ENCODE measurements at places on chromosomes 2 and 18.

DNA sequence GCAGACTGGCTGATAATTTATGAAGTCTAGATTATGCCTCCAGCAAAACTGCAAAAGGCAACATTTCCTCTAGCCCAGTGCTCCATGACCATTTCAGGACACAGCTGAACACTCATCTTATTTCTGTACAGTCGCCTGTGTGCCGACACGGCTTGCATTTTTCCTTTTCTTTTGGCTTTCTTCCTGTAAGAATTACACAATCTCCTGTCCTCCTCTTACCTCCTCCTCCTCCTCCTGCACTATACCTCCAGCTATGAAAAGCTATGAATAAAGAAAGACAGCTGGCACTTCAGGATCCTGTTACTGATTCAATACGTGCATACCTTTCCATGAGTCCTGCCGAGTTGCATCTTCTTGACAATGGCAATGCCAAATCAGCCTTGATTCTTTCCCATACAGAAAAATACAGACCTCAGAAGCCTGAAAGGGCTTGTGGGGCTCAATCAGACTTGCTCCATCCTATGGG lies 32.2 kb upstream of the TRIB2 start:
- H3K4me1 ChIP-seq, result peaks cover 22% of the 10 kb centered on the region
- no peak overlapping the region for H3K27ac ChIP-seq
- DNase-seq, result peak; percentile 42
- H3K27me3 ChIP-seq, result no peaks in the 10 kb centered on the region
- H3K36me3 ChIP-seq, result no peaks in the 10 kb centered on the region

DNA sequence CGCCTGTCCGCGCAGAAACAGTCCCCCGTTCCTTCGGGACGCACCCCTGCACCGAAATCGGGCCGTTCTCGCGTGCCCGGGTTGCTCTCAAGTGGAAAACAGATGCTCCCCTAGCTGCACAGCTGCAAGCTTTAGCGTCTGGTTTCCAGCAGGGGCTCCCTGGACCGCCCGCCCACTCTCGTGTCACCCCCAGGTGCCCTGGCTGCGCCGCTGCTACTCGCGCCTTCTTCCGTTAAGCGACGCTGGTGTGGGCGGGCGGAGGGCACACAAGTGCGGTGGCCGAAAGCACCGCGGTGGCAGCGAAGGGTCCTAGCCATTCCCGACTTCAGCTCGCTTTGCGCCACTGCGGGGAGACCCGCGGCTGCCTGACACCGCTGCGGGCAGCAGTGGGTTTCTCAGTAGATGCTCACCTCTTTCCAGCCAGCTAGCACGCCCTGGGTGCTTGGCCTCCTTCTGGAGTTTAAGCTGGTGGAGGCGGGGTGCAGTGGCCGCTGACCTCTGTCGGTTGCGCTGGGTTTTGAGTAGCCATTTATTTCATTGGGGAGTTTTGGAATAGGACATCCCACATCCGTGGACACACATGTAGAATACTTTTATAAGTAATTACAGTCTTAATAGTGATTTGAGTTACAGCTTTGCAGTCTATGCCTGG lies 806 bp downstream of the ZNF407 start:
- H3K27ac ChIP-seq, result peak overlapping the region; percentile 98
- H3K36me3 ChIP-seq, result no peaks in the 10 kb centered on the region
- H3K4me3 ChIP-seq, result peak overlapping the region; percentile 96

DNA sequence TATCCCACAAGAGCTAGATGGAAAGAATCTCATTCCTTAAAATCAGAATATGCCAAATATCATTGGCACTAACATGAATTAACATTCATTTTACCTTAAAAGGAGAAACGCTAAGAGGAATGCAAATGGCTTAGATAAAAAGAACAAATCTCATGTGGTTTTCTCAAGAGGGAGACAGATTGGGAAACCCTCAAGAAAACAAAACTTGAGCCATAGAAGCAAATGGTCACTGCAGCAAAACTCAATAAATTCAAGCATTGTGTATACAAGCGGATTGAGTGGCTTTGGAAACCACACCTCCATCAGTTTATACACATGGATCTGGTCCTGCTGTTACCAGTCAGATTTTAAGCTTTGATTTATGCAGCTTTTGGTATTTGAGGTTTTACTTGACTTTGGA lies 1331.8 kb upstream of the ZEB2 start:
- DNase-seq, result no peak
- no peak overlapping the region for H3K4me3 ChIP-seq
- no peaks in the 10 kb centered on the region for H3K36me3 ChIP-seq
- no peak overlapping the region for H3K27ac ChIP-seq
- H3K4me1 ChIP-seq, result no peaks in the 10 kb centered on the region

GRCh38 chr2:12326449-12327190 lies 390.1 kb upstream of the TRIB2 start:
- no peaks in the 10 kb centered on the region for H3K27me3 ChIP-seq
- H3K36me3 ChIP-seq, result no peaks in the 10 kb centered on the region
- H3K4me3 ChIP-seq, result no peak overlapping the region
- no peak overlapping the region for H3K27ac ChIP-seq
- H3K4me1 ChIP-seq, result peaks cover under 1% of the 10 kb centered on the region

DNA sequence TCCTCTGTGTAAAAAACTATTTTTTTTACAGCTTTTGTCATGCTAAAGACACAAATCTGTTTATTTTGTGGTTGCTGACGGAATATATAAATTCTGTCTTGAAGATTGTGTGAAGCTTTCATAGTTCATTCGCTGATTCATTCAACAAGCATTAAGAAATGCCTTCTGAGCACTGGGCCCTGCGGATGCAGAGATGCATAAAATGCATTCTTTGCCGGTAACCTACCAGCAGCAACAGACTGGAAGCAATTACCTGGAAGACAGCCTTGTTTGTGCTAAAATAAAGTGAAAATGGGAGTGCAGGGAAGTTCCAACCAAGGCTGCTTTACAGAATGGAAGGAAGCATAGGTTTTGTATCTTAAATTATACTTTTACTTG lies 119.7 kb downstream of the PMAIP1 start:
- H3K4me1 ChIP-seq, result no peaks in the 10 kb centered on the region
- no peak for DNase-seq
- no peaks in the 10 kb centered on the region for H3K36me3 ChIP-seq
- H3K27ac ChIP-seq, result no peak overlapping the region
- no peaks in the 10 kb centered on the region for H3K27me3 ChIP-seq

GRCh38 chr2:29174937-29175336 lies 59.7 kb downstream of the CLIP4 start:
- H3K4me3 ChIP-seq, result no peak overlapping the region
- no peaks in the 10 kb centered on the region for H3K4me1 ChIP-seq
- H3K36me3 ChIP-seq, result no peaks in the 10 kb centered on the region
- no peak overlapping the region for H3K27ac ChIP-seq

DNA sequence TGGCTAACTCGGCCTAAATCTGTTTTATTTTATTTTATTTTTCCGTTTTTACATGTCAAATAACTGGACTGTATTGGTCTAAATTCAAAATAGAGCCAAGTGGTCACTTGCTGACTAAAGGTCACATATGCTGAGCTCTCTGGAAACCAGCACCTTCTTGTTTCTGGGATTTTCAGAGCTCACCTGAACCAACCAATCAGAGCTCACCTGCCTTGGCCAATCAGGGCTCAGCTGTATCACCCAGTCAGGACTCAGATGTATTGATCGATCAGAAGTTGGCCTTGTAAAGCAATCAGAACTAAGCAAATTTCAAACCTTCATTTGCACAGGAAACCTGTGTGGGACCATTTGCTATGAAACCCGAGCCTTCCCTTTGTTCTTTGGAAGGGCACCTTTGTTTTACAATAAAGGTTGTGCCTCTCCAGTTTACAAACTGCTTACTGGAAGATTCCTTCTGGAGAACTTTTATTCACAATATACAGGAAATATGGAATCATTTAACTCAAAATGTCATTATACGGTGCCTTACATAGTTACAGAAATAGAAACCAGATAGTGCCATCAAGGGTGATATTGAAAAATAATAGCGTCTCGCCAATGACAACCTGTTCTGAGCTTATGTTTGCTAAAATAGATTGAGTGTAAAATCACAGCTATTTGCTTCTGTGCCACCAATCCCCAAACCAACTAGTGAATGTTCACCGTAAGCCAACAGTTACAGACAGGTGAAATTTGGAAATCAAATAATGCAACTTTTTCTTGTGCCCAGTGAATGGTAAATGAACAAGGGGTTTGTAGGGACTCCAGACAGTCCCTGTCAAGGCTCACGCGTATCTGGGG lies 17.3 kb upstream of the PSD4 start:
- H3K36me3 ChIP-seq, result no peaks in the 10 kb centered on the region
- no peak for DNase-seq
- H3K27me3 ChIP-seq, result no peaks in the 10 kb centered on the region
- peaks cover 11% of the 10 kb centered on the region for H3K4me1 ChIP-seq

Measured in adrenal gland (tissue), 19 donors.